ENCODE measurements at places on chromosomes 6 and 20. TPM values are rescaled to one million over a fixed set of nuclear protein-coding genes. Genes with fewer than 3 reads are reported as not detected.

The IFT52 gene
- 37.7 TPM for polyA plus RNA-seq

The MOG gene
- not detected for polyA plus RNA-seq

The SPINT4 gene
- not detected for polyA plus RNA-seq

The TNXB gene
- polyA plus RNA-seq: 163 TPM

The PCNA gene
- 75.8 TPM for polyA plus RNA-seq

The PKIB gene
- polyA plus RNA-seq: 3.6 TPM

The SCRT2 gene
- not detected for polyA plus RNA-seq

The UBE2C gene
- 30.8 TPM for polyA plus RNA-seq

The ARMH2 gene
- not detected for polyA plus RNA-seq

The PRR18 gene
- 1.4 TPM for polyA plus RNA-seq
